NCI-H446 (cell line): ENCODE measurements at places on chromosomes 7 and 10.
A peak's percentile ranks its signal among the peaks of the same experiment; 100 is the strongest.

GRCh38 chr7:47277321-47277781 is 304.6 kb downstream of the TNS3 start:
- DNase-seq: no peak

- no peak for DNase-seq
Measured at GRCh38 chr7:1740214-1740613, 70.1 kb downstream of the ELFN1 start.

DNA sequence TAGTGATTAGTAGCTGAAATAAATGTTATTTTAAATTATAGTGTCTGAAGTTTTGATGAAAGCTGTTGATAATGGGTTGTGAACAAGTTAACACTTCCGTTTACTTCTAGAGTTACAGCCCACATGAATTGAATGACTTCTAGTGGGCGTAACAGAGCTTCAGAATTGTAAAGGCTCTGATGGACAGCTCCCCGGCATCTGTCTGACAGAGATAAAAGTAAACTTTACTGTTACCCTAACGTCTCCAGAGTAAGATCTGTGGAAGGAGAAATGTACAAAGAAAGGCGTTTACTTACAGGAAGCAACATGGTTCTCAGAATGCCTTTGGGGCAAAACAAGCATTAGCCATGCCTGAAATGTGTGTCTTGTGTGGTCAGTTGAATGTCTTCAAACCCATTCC is 124.4 kb downstream of the ADARB2 start:
- no peak for DNase-seq

DNA sequence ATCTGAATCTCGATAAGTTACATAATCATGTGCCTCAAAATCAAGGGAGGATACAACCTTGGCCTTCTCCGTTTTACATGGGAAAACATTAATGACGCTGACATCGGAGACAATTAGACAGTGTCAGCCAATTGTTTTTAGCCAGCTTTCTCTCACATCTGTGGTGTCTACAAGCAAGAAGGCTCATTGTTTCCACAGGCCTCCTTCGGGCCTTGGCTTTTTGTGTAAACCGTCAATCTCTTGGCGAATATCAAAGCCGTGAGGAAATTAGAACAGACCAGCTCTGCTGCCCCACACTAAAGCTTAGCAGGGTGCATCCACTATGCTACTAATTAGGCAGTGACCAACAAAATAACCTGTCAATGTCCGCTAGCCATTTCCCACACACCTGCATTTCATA is 43.2 kb downstream of the VAX1 start:
- no peak for DNase-seq

DNA sequence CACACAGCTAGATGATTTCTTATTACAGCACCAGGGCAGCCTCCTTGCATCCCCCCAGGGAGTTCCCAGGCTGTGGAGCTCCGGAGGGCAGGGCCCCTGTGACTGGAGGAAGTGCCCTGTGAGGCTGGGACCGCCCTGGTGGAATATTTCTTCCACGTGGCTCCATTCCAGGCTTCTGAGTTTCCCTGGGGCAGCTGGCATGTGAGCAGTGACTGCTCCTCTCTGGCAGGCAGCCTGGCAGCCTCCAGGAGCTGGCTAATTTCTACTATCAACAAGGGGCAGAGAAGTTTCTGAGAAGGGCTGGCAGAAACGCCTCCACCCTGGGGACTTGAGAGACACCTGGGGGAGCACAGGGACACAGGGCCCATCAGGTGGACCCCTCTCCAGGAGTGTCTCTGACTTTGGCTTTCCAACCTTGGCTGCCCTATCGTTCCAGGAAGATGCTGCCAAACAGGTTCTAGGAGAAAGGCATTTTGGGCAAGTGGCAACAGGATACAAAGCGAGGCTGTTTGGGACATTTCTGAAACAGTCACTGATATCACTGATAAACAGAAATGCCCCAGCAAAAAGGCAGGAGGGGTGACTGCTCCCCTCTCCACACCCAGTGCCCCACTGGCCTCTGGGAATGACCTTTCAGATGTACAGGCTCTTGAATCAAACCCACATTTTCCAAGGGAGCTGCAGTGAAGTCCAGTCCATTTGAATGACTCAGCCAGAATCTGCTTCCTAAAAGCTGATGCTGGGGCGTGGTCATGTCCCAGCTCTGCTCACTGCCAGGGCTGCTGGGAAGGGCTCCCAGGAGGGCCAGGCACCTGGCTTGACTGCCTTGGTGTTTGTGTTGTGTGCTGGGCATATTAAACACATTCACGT is 16.1 kb downstream of the MYOF start:
- DNase-seq: peak; percentile 61

GRCh38 chr10:90912854-90913479 is 7.9 kb downstream of the ANKRD1 start:
- no peak for DNase-seq

DNA sequence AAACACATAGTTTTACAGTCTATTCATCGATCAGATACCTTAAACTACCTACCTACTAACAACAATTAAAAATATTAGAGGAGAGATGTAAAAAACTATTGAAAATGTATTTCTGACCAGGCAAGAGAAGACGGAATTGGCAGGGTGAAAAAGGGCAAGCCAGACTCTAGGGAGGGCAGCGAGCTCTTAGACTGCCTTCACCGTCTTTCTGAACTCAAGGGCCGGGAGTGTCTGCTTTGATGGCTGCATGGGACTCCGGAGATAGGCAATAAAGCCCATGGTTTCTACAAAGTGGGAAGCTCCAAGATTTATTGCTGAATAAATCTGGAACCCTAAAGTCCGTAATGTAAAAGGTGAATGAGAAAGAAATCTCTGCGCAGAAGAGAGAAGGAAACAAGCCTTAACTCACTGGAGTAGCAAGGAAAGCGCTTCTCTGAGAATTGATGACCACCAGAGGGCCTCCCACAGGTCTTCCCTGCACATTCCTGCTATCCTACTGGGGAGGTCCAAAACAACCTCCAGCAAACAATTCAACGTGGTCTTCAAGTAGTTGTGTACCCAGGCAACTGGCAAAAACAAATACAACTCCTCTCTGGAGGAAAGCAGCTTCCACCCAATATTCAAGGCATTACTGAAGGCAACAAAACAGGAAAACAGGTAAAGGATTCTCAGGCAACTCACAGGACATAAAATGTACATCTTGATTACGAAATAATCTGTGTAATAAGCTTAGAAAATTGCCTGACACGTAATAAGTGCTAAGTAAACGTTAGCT is 181.3 kb downstream of the SDK1 start:
- DNase-seq: no peak

DNA sequence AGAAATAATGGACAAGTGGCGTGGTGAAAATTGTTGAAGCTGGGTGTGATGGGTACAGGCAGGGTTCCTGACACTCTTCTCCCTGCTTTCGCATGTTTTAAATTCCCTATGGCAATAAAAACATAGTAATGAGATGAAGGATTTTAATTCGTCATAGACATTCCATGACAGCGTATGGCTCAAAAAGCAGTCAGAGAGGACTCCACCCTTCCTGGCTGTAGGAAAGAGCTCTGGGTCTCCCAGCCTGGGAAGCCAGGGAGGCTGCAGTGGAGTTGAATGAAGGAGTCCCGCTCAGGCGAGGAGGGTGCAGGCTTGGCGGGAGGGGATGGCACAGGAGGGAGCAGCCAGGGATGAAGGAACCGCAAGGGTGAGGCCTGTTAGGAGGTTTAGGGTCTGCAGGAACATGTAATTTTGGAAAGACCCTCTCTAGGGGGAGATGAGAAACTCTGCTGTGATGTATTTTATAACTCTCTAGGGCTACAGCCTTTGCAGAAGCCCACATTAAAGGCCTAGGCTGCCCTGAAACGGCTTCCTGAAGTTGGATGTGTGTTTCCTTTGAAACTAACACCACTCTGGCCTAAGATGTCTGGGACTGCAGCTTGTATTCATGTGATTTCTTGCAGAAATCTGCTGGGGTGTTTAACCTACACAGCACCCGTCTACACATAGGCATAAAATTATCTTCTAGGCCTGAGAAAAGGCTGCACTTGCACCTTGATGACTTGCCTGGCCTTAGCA is 7.6 kb upstream of the LARP4B start:
- DNase-seq: no peak
